ENCODE measurements at places on chromosomes 2 and 18.

DNA sequence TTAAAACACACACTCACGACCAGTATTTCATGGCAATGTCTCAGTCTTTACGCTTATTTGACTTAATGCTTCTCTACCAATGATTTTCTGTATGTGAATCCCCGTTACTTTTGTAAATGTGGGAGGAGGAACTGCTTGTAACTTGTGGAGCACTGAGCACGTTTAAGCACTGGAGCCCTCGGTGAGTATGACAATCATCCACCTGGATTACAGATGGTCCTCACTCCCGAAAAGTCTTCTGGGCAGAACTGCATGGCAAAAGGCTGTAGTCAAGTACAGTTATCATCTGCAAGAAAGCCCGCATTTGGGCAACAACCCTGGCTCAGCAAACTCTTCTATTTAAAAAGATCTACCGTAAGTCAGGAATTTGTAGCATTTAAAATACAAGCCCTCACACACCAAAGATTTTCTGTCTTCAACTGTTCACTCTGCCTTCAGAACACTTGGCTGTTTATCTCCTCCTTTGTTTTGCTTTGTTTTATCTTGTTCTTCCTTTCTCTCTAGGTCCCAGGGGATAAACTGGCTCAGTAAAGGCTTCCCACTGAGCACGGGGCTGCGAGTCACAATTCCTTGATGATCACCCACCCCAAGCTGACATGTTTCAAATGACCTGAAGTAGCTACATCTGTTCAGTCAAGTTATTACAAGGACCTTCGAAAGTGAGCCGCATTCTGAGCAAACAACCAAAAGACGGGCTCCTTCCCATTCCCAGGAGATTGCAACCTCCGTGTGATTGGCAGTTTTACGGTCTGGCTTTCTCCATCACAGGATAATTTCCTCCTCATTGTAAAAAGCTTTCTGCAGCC lies 102.2 kb downstream of the DLGAP1 start:
- DNase-seq = no peak

- DNase-seq = no peak
Observed at GRCh38 chr18:23724681-23725080, 35.4 kb downstream of the LAMA3 start.

DNA sequence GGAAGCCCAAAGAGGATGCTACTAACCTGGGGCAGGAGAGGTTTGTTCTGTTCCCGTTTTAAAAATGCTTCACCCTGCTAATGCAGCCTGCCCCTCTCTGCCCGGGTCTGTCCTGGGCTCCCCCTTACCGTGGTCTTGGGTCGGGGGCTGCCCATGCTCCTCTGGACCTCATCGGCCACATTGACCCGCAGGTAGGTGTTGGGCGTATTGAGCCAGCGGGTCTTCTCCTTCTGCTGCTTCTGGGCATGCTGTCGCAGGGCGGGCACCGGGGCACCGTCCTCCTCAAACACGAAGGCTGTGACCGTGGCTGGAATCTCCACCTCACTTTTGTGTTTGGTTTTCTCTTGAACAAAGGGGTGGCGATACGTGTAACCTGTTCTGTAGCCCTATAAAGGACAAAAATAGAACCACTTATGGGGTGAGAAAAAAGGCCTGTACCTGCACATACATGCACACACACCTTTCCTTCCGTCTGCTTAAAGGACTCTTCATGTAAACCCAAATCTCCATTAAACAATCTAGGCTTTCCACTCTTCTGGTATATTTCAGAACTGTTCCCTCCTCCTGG lies 89.3 kb downstream of the ADD2 start:
- DNase-seq = no peak

DNA sequence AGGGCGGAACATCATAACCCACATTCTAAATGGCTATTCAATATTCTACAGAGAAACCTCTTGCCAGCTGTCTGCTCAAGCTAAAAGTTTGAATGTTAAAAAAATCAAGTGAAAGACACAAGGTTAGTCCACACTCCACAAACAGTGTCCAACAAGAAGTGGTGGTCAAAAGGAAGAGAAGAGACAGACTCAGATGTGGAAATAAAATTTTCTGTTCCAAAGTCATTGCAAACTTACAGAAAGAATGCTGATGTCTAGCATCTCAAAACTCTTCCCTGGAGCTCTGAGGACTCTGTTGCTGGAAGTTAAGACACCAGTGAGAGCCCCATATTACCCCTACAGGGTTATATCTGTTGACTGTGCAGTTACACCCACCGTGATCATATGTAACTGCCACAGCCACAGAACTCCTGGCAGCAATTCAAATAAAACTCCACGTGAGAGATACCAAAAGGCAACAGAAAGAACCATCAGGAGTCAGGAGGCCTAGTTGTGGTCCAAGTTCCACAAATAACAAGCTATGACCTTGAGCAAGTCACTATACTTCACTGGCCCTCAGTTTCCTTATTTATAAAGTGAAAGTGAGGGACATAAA lies 60.9 kb downstream of the AAK1 start:
- peak; percentile 34 for DNase-seq

All from EL (cell line).